Stimulated activated CD4-positive, alpha-beta T cell treated with anti-CD3 and anti-CD28 coated beads, Interleukin-12 subunit alpha, Interleukin-12 subunit beta, amount 100 ng/mL, for 4 hours (primary cell): ENCODE measurements at places on chromosomes 13 and 19.
A peak's percentile ranks its signal among the peaks of the same experiment; 100 is the strongest.

DNA sequence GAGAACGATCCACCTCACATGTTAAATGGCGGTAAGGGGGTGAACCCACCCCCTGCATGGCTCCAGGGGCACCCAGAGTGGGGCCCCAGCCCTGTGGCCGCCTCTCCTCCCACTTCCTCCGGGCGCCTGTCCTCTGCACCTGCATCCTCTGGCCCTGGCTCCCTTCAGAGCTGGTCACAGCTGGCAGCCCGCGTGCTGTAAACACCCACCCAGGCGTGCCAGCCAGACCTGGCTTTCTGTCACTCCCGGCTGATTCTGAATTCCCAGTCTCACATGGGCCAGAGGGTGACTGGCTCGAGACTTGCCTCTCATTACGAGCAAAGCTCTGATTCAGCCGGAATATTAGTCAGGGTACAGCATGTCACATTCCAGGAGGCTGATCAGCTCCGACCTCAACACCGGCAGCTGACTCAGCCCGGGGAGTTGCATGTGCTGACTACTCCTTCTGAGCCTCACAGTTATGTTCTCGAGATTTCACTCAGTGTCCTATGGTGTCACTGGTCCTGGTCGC is 75.1 kb downstream of the GNG7 start:
- DNase-seq = peak; percentile 43

DNA sequence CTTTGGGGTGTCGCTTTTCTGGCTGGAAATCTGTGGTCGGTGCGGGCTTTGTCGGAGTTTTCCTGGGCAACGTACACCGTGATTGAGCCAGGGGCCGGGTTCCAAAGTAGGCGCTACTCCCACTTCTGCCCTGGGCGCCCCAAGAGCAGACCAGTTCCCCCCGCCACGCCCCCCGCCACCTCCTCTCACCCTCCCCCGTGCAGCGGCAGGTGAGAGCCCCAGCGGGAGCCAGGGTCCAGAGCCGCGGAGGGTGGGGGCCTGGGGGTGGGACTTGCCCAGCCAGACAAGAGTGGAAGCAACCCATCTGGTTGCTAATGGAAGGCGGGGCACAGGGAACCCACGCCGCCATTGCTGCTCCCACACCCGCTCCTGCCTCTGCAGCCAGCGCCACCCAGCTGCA is 2195.9 kb downstream of the PCDH9 start:
- DNase-seq = no peak

GRCh38 chr19:34308381-34309367 is 54.3 kb downstream of the GARRE1 start:
- no peak for DNase-seq

GRCh38 chr13:34655554-34655953 is 286.5 kb upstream of the NBEA start:
- DNase-seq = no peak

DNA sequence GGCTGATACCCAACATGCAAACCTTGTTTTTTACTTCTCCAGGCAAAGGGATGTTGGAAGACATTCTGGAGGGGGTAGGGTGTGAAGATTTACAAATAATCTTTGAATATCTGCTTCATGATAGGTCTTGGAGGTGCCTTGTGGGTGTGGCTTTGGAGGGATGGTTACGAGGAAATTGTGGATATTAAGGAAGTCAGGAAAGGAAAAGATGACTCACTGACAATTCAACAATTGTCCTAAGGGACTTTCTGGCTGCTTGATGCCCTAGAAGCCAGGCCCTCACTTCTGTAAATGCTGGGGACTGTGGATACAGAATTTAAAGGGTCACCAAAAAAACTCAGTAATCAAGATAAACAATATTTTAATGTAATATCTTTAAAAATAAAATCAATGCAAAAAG is 37.4 kb upstream of the ZNF527 start:
- DNase-seq = no peak

DNA sequence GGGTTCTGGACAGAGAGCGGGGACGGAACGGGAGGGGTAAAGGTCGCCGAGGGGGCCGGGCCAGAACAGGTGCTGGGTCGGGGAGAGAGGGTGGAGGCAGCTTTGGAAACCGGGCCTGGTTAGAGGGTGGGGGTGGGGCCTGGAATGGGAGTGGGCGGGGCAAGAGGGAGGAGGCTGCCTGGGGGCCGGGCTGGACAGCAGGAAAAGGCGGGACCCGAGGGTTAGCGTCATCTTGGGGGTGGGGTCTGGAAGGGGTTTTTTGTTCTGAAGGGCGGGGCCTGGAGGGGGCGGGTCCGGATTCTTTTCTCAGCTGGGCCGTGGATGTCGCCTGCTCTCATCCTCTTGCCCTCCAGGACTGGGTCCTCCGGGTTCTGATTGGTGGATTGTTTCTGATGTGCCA is 4.3 kb upstream of the ZNF813 start:
- no peak for DNase-seq

DNA sequence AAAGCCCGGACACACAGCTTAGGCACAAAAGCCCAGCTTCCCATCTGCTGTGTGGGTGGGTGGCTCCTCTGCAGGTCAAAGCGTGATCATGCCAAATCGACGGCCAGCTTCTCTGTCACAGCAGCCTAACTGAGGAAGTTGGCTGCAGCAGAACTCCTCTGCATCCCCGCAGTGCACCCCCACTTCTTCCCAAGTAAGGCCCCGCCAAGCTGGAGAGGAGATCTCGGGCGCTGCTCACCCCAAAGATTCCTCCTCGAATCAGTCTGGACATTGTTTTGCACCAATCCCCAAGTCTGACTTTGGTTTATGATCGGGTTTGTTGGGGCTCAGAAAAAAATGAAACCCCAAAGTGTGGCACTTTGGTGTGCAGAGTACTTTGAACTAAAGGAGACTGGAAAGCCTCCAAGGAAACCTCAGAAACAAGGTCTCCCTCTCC is 19.7 kb upstream of the CPB2 start:
- DNase-seq = peak; percentile 18

DNA sequence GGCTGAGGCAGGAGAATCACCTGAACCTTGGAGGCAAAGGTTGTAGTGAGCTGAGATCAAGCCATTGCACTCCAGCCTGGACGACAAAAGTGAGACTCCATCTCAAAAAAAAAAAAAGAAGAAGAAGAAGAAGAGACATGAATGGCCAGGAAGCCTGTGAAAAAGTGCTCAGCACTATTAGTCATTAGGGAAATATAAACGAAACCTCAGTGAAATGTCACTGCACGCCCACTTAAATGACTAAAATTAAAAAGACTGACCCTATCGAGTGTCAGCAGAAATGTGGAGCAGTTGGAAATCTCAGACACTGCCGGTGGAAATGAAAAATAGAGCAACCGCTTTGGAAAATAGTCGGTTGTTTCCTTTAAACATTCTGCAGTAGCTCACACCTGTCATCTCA is 5.5 kb upstream of the TYROBP start:
- no peak for DNase-seq

- DNase-seq = no peak
These were observed 1.5 kb downstream of the GIPC3 start for GRCh38 chr19:3586707-3587346.

GRCh38 chr19:8665468-8666213 is 33.0 kb downstream of the ACTL9 start:
- no peak for DNase-seq

- DNase-seq = no peak
These were observed 11.8 kb upstream of the ZNF175 start for GRCh38 chr19:51559240-51559639.

GRCh38 chr19:14112809-14113385 is 4.7 kb downstream of the PRKACA start:
- no peak for DNase-seq

DNA sequence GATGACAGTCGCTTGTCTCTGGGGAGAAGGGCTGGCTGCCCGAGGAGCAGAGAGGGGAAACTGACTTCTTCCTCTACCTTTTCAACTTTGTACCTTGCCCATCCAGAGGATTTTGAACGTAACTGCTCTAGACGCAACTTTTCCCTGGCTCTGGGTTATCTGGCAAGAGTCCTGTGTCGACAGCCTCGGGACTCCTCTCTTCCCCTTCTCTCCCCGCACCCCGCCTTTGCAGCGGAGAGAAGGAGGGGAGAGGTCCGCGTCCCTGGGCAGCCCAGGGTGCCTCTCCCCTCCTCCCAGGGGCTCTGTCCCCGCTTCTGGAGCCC is 574 bp downstream of the SH3GL1 start:
- no peak for DNase-seq

GRCh38 chr13:37627428-37627827 is 28.9 kb upstream of the POSTN start:
- DNase-seq = no peak

GRCh38 chr13:109900741-109901140 is 114.4 kb upstream of the IRS2 start:
- no peak for DNase-seq
